Vagina (tissue), 2 donors: ENCODE measurements at places on chromosomes 7 and 10. TPM values are rescaled to one million over a fixed set of nuclear protein-coding genes. Genes with fewer than 3 reads are reported as not detected.

- H3K4me3 ChIP-seq, result no peak overlapping the region
- no peaks in the 10 kb centered on the region for H3K36me3 ChIP-seq
- H3K27ac ChIP-seq, result no peak overlapping the region
- no peaks in the 10 kb centered on the region for H3K4me1 ChIP-seq
These were observed 219.0 kb upstream of the AKR1E2 start for GRCh38 chr10:4606856-4607636.

The CLRN3 gene
- not detected for total RNA-seq

- no peaks in the 10 kb centered on the region for H3K4me1 ChIP-seq
- no peaks in the 10 kb centered on the region for H3K27me3 ChIP-seq
- no peak for DNase-seq
These were observed 422.7 kb downstream of the SORCS3 start for GRCh38 chr10:105063796-105064195.

GRCh38 chr7:99155211-99155610 lies 11.3 kb upstream of the SMURF1 start:
- H3K4me3 ChIP-seq, result no peak overlapping the region
- H3K27me3 ChIP-seq, result no peaks in the 10 kb centered on the region
- no peaks in the 10 kb centered on the region for H3K4me1 ChIP-seq
- DNase-seq, result no peak
- H3K36me3 ChIP-seq, result no peaks in the 10 kb centered on the region
- H3K27ac ChIP-seq, result no peak overlapping the region

The TFEC gene
- 4.7 TPM for total RNA-seq

The TCAF2 gene
- total RNA-seq, result 9.1 TPM

- no peaks in the 10 kb centered on the region for H3K36me3 ChIP-seq
- no peak overlapping the region for H3K27ac ChIP-seq
- no peaks in the 10 kb centered on the region for H3K27me3 ChIP-seq
These were observed 674.7 kb downstream of the CCSER2 start for GRCh38 chr10:85003083-85003482.

- no peaks in the 10 kb centered on the region for H3K27me3 ChIP-seq
- H3K4me3 ChIP-seq, result no peak overlapping the region
- H3K27ac ChIP-seq, result no peak overlapping the region
- no peak for DNase-seq
These were observed 1071.7 kb upstream of the POT1 start for GRCh38 chr7:126001349-126001748.

GRCh38 chr7:139132887-139133286 lies 23.4 kb upstream of the ZC3HAV1 start:
- H3K27ac ChIP-seq, result peak overlapping the region; percentile 71
- H3K27me3 ChIP-seq, result no peaks in the 10 kb centered on the region
- peak overlapping the region; percentile 50 for H3K4me3 ChIP-seq
- peaks cover 6% of the 10 kb centered on the region for H3K4me1 ChIP-seq

DNA sequence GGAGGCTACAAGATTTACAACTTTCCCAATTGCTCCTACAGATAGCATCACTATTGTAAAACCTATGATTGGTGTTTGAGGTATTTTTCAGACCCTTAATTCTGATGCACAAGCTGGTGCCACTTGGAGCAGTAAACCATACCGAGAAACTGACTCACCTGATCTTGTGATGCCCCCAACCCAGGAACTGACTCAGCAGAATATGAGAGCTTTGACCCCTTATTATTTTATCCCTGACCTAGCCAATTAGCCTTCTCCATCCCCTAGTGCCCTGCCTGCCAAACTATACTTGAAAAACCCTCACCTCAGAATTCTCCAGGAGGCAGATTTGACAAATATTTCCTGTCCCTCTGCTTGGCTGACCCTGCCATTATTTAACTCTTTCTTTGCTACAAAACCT lies 585.9 kb upstream of the GHITM start:
- H3K36me3 ChIP-seq, result no peaks in the 10 kb centered on the region
- H3K27me3 ChIP-seq, result no peaks in the 10 kb centered on the region
- no peak overlapping the region for H3K27ac ChIP-seq
- H3K4me1 ChIP-seq, result no peaks in the 10 kb centered on the region
- DNase-seq, result no peak

DNA sequence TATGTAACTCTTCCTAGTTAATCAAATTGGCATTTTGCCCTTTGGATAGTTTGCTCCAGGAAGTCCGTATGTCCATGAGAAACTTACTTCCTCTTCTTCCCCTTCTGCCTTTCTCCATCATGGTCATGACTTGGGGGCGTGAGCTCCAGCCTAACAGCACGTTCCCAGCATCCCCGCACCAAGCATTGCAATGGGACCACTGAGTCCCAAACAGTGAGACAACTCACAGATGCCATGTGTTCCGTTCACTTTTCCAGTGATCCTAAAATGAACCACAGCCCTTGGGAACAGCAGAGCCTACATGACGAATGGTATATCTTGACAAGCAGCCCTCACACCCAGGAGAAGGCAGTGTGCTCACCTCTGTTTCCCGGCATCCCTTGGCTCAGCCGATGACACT lies 10.7 kb downstream of the BTBD16 start:
- H3K27ac ChIP-seq, result no peak overlapping the region
- no peaks in the 10 kb centered on the region for H3K27me3 ChIP-seq
- H3K4me3 ChIP-seq, result no peak overlapping the region
- no peaks in the 10 kb centered on the region for H3K36me3 ChIP-seq
- DNase-seq, result no peak

DNA sequence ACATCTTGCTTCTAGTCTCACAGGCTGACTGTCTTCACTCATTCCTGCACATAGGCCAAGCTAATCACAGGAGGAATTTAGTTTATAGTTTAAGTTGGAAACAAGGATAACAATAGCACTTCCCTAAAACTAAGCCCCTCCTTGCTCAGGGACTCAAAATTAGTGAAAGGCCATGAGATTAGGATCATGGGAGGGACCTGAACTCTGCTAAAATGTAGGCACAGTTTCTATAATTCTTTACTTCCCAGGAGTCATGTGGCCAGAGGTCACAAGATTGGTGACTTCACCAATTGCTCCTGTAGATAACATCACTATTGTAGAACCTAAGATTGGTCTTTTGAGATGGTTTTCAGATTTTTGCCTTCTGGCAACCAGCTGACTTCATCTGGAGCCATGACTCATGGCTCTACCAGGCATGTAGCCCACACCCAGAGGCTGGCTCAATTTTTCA lies 14.8 kb upstream of the UPP1 start:
- H3K36me3 ChIP-seq, result no peaks in the 10 kb centered on the region
- H3K4me3 ChIP-seq, result no peak overlapping the region
- H3K27me3 ChIP-seq, result no peaks in the 10 kb centered on the region

The RHOBTB1 gene
- total RNA-seq, result 11.0 TPM

GRCh38 chr7:77702513-77702912 lies 6.3 kb downstream of the RSBN1L start:
- DNase-seq, result no peak
- H3K36me3 ChIP-seq, result no peaks in the 10 kb centered on the region
- no peaks in the 10 kb centered on the region for H3K27me3 ChIP-seq
- no peak overlapping the region for H3K27ac ChIP-seq
- peaks cover 65% of the 10 kb centered on the region for H3K4me1 ChIP-seq

The HTR5A gene
- total RNA-seq, result not detected

DNA sequence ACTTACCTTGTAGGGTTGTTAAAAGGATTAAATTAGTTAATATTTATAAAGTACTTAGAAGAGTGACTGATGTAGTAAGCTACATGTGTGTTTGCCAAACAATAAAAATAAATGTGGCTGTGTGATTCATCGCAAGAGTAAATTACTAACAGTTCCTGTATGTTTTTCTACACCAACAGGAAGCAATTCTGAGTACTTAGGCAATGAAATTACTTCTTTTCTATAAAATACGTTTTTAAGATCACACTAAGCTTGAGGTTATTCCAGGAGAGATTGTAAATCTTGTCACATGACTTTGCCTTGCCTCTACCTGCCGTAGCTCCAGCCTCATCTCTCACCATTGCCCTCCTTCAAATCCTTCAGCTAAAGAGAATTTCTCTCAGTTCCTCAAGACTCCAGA lies 18.1 kb upstream of the GSTK1 start:
- no peaks in the 10 kb centered on the region for H3K36me3 ChIP-seq
- DNase-seq, result no peak
- H3K27me3 ChIP-seq, result no peaks in the 10 kb centered on the region

- H3K4me1 ChIP-seq, result no peaks in the 10 kb centered on the region
- no peaks in the 10 kb centered on the region for H3K27me3 ChIP-seq
- DNase-seq, result no peak
- no peaks in the 10 kb centered on the region for H3K36me3 ChIP-seq
- no peak overlapping the region for H3K4me3 ChIP-seq
These were observed 104.0 kb downstream of the GRM3 start for GRCh38 chr7:86747698-86748097.

DNA sequence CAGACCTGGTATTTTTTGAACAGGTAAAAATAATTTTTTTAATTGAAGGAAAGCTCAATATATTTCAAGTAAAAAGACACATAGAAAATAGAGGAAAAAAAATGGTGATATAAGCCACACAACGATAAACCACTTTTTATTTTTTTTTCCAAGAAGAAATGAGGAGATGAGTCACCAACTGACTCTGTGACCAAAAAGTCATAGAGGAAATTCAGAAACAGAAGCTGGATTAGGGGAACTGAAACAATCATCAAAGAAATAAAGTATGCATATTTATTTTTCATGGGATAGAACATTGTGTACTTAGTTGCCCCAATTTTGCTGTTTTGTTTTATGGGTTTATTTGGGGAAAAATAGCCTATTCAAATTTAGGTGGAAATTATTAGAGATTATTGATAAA lies 176.8 kb upstream of the AGR3 start:
- DNase-seq, result no peak
- no peaks in the 10 kb centered on the region for H3K36me3 ChIP-seq
- H3K4me1 ChIP-seq, result no peaks in the 10 kb centered on the region
- no peaks in the 10 kb centered on the region for H3K27me3 ChIP-seq
- H3K27ac ChIP-seq, result no peak overlapping the region

- H3K4me3 ChIP-seq, result no peak overlapping the region
- no peak for DNase-seq
- no peaks in the 10 kb centered on the region for H3K4me1 ChIP-seq
- H3K27ac ChIP-seq, result no peak overlapping the region
- no peaks in the 10 kb centered on the region for H3K27me3 ChIP-seq
These were observed 151.4 kb upstream of the PPP1R3A start for GRCh38 chr7:114070246-114070645.

DNA sequence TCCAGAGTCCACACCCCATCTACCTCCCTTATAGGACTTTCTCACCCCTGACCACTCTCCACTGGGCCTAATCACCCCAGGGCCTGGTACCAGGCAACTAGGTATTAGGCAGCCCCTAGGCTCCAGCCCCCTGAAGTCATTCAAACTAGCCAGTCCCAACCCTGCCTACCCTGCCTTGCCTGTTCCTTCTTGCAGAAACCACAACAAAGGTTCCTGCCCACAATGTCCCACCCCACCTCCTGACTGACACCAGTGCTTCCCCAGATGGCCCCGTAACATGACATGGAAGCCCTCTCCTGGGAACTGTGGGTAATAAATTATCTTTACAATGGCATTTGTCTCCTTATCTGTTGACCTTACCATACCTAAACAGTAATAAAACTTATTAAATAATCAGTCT lies 100.6 kb upstream of the PDE1C start:
- H3K36me3 ChIP-seq, result no peaks in the 10 kb centered on the region
- H3K27ac ChIP-seq, result no peak overlapping the region
- H3K4me3 ChIP-seq, result no peak overlapping the region
- DNase-seq, result no peak

The PRRT4 gene
- total RNA-seq, result 7.6 TPM

- H3K4me1 ChIP-seq, result no peaks in the 10 kb centered on the region
- H3K27ac ChIP-seq, result no peak overlapping the region
- H3K36me3 ChIP-seq, result no peaks in the 10 kb centered on the region
- no peak for DNase-seq
- no peak overlapping the region for H3K4me3 ChIP-seq
- no peaks in the 10 kb centered on the region for H3K27me3 ChIP-seq
These were observed 82.7 kb downstream of the FAM204A start for GRCh38 chr10:118259288-118259906.

DNA sequence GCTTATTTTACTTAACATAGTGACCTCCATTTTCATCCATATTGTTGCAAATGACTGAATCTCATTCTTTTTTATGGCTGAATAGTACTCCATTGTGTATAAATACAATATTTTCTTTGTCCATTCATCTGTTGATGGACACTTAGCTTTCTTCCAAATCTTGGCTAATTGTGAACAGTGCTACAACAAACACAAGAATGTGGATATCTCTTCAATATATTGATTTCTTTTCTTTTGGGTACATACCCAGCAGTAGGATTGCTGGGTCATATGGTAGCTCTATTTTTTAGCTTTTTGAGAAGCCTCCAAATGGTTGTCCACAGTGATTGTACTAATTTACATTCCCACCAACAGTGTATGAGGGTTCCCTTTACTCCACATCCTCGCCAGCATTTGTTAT lies 58.0 kb downstream of the CREB5 start:
- H3K4me3 ChIP-seq, result no peak overlapping the region
- no peaks in the 10 kb centered on the region for H3K36me3 ChIP-seq
- no peaks in the 10 kb centered on the region for H3K4me1 ChIP-seq
- no peak overlapping the region for H3K27ac ChIP-seq
- no peaks in the 10 kb centered on the region for H3K27me3 ChIP-seq
- DNase-seq, result no peak

GRCh38 chr10:118590334-118590733 lies 5.1 kb downstream of the PRLHR start:
- peaks cover 8% of the 10 kb centered on the region for H3K4me1 ChIP-seq
- no peak overlapping the region for H3K27ac ChIP-seq
- H3K4me3 ChIP-seq, result no peak overlapping the region
- H3K27me3 ChIP-seq, result no peaks in the 10 kb centered on the region

The COL17A1 gene
- 149 TPM for total RNA-seq

The ABCB8 gene
- total RNA-seq, result 38.3 TPM

GRCh38 chr7:77858278-77858677 lies 59.7 kb downstream of the PHTF2 start:
- no peak overlapping the region for H3K27ac ChIP-seq
- no peaks in the 10 kb centered on the region for H3K27me3 ChIP-seq
- no peak overlapping the region for H3K4me3 ChIP-seq
- no peak for DNase-seq

The BHLHA15 gene
- total RNA-seq, result not detected

- no peaks in the 10 kb centered on the region for H3K27me3 ChIP-seq
- H3K36me3 ChIP-seq, result no peaks in the 10 kb centered on the region
- no peak overlapping the region for H3K4me3 ChIP-seq
- DNase-seq, result no peak
- H3K4me1 ChIP-seq, result no peaks in the 10 kb centered on the region
- no peak overlapping the region for H3K27ac ChIP-seq
These were observed 6.0 kb upstream of the SHH start for GRCh38 chr7:155818154-155818819.

- no peaks in the 10 kb centered on the region for H3K36me3 ChIP-seq
- no peak overlapping the region for H3K27ac ChIP-seq
- no peaks in the 10 kb centered on the region for H3K4me1 ChIP-seq
These were observed 156.2 kb downstream of the CRPPA start for GRCh38 chr7:16264823-16265804.

DNA sequence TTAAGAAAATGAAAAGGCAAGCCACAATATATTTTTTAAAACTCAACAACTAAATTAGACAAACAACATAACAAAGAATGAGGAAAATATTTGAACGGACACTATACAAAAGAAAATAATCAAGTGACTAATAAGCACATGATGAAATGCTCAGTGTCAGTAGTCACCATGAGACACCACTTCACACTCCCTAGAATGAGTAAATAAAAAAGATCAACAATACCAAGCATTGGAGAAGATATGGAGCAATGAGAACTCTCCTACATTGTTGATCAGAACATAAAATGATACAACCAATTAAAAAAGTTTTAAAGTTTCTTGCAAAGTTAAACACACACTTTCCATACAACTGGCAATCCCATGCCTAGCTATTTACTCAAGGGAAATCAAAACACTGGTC lies 222.2 kb downstream of the C7orf25 start:
- H3K4me3 ChIP-seq, result no peak overlapping the region
- no peaks in the 10 kb centered on the region for H3K27me3 ChIP-seq
- H3K4me1 ChIP-seq, result peaks cover 1% of the 10 kb centered on the region
- DNase-seq, result no peak

The EEPD1 gene
- total RNA-seq, result 9.8 TPM

The PTN gene
- 48.4 TPM for total RNA-seq
